ENCODE measurements at places on chromosomes 1 and 21.

DNA sequence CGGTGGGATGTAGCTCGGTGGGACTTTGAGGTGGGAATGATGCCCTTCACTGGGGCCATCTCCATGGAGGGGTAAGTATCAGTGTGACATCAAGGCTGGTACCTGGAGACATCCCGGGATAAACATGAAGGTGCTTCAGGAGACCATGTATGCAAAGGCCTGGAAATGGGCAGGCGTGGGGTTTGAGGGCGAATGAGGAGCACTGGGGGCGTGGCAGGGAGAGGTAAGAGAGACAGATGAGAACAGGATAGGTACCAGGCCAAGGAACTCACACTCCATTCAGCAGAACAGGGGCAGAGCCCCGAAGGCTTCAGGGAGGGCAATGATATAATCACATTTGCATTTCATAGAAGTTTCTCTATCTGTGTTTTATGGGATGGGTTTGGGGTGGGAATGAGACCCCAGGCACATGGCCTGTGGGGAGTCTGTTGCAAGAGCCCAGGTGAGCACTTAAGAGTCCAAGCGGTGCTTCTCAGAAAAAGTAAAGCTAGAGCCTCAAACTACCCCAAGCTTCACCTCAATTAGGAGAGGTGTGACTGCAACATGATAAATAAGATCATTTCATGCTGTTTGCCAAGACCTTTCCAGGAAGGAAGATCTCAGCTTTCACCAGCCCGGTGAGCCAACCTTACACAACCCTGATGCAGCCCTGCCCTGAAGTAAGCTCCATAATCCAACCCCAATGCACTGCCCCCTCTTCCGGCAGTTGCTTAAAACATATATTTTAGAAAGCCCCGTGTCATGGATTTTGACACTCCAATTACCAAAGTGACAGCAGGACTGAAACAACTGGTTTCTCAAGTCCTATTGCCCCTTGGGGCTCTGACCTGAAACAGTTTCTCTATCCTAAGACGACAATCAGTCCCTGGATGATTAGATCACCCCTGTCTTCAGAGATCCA, 7.4 kb downstream of the S100A9 start:
- DNase-seq, result no peak

DNA sequence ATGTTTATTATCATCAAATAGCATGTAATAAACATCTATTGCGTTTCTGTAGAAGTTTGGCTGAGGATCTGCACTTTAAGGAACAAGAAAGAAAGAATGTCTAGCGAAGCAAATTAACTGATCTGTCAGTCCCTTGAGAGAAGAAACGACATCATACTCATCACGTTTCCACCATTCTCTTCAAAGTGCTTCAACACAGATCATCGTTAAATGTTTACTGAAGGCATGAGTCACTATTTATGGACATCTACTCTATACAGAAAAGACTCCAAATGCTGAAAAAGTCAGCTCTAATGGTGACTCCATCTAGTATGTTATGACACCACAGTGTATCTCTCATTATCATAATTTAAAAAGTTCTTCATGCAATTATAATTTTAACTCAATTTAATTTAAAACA, 369.1 kb downstream of the RGS7 start:
- DNase-seq, result no peak

DNA sequence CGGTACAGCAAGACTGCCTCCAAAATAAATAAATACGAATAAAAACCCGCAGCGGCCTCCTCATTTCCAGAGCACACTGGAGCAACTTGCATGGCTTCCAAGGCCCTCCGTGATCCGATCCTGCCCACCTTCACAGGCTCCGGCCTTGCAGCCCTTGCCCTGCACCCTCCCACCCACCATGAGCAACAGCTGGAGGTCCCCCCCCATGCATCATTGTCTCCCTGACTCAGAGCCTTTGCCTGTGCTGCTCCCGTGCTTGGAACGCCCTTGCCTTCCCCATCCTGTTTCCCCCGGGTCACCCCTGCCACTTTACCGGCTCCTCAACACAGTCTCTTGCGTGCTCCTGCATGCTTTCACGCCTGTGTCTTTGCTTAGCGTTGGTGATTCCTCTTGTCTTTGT, 71.0 kb upstream of the ANGPTL1 start:
- no peak for DNase-seq

DNA sequence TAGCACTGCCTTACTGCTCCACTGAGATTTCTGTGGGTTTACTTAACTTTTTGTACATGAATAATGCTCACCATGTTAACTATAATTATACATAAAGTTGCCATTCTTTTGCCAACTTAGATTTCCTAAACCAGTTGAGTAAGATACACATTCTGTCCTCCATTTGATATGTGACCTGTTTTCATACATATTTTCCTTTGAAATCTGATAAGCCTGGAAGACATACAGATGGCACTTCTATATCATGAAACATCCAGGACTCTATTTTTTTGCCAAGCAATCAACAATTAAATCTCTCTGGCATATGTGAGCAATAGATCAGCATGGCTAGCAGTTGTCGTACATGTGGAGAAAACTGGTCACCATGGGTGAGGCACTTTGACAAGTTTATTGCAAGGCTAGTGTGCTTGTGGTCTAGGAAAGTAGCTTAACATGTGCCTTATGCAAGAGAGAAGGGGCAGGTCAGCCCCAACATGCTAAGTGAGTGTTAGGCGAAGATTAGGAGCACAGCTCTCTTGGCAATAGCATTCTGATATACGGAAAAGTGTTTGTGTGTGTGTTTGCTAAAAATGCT, 14.2 kb downstream of the PRRX1 start:
- DNase-seq, result peak; percentile 62

- peak; percentile 56 for DNase-seq
Measured at GRCh38 chr21:41630249-41630648, 122.3 kb upstream of the TMPRSS2 start.

GRCh38 chr1:167223144-167224103, 2.7 kb downstream of the POU2F1 start:
- DNase-seq, result peak; percentile 25

GRCh38 chr1:155471891-155472290, 90.7 kb downstream of the ASH1L start:
- DNase-seq, result no peak

DNA sequence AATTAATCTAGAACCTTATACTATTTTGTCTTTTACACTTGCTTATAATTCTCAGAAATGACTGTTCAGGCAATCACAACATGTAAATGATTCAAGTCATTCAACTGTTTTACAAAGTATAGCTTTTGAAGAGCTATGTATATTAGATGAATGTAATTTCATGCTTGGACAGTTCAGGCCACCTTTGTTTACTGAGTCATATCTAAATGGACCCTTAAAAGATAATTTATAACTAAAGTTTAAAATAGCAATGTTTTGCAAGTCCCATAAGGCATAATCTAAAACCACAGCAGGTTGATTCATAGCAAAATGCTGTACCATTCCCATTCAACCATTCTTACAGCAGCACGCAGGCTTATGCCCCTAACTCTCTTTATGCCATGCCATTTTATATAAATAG, 64.8 kb downstream of the PIK3R3 start:
- no peak for DNase-seq

- no peak for DNase-seq
Measured at GRCh38 chr1:204331275-204331674, 28.5 kb downstream of the PLEKHA6 start.

DNA sequence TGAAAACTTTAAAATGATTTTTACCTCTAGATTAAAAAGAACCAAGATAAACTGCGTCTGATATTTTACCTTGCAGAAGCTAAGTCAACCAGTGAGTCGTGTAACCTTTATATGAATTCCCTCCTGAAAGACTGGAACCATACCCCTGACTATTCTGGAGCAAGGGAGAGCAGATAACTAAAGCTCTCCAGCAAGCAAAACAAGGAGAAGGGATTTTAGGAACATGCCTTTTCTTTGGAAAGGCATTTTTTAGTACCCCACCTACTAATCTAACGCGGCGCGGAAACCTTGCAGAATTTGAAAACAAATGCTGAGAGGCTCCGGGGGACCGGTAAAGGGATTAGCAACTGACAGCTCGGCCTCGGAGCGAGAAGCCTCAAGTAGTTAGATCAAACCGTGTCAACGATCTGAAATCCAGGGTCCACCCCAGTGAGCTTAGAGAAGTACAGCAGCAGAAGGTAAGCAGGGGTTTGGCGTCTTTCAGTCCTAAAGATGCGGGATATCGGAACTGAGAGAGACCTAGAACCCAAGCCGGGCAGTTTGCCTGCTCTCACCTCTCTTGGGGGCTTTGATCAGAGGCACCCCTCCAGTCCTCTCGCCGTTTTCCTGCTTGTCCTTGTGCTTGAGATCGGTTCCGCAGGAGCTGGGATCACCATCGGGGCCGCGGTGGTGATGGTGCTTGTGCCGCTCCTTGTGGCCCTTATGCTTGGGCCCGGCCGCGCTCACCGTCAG, 954 bp downstream of the RSBN1 start:
- peak; percentile 64 for DNase-seq

DNA sequence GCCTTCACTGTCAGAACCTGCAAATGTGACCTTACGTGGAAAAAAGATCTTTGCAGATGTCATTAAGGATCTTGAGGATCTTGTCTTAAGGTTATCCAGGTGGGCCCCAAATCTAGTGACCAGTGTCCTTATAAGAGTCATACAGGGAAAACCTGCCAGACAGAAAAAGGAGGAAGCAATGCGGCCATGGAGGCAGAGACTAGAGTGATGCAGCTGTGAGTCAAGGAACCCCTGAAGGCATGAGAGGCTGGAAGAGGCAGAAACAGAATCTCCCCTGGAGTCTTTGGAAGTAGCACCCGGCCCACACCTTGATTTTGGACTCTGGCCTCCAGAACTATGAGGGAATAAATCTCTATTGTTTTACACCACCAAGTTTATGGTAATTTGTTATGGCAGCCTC, 36.5 kb upstream of the DNASE2B start:
- no peak for DNase-seq

GRCh38 chr1:101474039-101474665, 237.3 kb downstream of the S1PR1 start:
- DNase-seq, result no peak

GRCh38 chr1:79264285-79264684, 257.8 kb upstream of the ADGRL4 start:
- DNase-seq, result no peak

DNA sequence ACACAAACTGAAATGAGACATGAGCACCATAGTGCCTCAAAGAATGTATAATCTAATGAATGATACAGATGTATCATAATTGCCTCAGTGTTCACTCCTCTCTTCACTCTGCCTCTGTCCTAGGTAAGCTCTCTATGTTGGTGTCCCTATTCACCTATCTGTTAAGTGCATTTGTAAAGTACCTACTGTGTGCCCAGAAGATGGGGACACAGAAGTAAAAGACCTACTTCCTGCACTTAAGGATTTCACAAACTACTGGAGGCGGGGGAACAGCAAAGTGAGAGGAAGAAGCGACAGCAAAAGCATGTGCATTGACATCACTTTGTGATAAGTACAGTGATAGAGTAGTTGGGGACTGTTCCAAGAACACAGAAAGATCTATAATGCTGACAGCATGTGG, 18.1 kb downstream of the RD3 start:
- no peak for DNase-seq

DNA sequence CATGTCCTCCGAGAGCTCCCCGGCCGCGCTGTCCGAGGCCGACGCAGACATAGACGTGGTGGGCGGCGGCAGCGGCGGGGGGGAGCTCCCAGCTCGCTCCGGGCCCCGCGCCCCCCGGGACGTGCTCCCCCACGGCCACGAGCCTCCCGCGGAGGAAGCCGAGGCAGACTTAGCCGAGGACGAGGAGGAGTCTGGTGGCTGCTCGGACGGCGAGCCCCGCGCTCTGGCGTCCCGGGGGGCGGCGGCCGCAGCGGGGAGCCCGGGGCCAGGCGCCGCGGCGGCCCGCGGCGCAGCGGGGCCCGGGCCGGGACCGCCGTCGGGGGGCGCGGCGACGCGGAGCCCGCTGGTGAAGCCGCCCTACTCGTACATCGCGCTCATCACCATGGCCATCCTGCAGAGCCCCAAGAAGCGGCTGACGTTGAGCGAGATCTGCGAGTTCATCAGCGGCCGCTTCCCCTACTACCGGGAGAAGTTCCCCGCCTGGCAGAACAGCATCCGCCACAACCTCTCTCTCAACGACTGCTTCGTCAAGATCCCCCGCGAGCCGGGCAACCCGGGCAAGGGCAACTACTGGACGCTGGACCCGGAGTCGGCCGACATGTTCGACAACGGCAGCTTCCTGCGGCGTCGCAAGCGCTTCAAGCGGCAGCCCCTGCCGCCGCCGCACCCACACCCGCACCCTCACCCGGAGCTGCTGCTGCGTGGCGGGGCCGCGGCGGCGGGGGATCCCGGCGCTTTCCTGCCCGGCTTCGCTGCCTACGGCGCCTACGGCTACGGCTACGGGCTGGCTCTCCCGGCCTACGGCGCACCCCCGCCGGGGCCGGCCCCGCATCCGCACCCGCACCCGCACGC, 547 bp downstream of the FOXD2 start:
- no peak for DNase-seq

DNA sequence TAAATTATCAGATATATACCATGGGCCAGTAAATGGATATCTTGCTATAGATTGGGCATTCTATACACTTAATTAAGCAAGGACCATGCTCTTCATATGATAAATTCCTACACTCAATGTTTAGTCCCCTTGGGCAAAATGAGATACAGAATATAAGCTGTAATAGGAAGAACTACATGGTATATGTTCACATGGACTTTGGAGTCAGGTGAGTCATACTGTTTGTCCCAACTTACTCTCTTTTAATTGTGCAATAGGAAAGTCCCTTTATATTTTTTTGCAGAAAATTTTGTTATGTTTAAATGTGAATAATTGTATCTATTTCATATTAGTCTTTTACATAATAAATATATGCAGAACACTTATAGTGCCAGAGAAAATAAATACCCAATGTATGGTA, 820.2 kb upstream of the ADAMTS5 start:
- DNase-seq, result no peak

- no peak for DNase-seq
Measured at GRCh38 chr1:19178734-19179398, 31.2 kb downstream of the UBR4 start.

GRCh38 chr1:31166462-31166861, 73.2 kb downstream of the NKAIN1 start:
- DNase-seq, result no peak

DNA sequence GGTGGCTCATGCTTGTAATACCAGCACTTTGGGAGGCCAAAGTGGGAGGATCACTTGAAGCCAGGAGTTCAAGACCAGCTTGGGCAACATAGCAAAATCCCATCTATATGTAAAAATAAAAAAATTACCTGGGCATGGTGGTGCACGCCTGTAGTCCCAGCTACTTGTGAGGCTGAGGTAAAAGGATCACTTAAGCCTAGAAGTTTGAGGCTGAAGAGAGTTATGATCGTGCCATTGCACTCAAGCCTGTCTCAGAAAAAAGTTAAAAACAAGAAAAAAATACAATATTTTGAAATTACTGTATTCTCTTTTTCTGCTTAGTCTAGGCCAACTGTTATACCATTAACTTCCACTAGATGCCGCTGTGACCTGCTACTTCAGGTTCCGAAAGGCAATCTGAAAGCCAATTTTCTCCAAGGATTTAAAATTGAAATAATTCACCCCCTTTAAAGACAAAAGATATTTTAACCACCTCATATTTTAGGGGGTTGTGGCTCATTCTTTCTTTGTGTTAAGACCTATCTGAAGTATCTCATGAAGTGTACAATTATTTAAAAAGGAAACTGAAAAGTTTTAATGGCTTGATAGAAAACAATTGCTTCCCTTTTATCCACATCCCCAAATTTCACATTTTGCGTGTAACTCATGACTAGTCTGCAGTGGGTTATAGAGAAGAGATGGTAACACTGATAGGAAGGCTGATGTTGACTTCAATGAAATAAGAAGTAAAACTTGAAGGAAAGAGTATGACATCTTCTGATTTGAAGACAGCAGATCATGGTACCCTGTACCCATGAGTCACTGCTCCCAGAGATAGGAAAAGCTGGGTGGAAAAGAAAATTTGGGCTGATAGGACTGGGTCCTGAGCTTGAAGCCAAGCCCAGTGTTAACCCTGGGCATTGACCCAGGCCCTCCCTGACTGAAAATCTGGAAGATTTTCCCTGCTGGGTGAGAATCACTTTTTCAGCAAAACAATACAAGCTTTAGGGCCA, 24.4 kb upstream of the CLDN14 start:
- DNase-seq, result peak; percentile 85

Data from adipocyte (in vitro differentiated cells).